ENCODE measurements at places on chromosomes 7 and 10.
A peak's percentile ranks its signal among the peaks of the same experiment; 100 is the strongest.

GRCh38 chr10:131280101-131280500 is 31.4 kb downstream of the TCERG1L start:
- no peak for DNase-seq

DNA sequence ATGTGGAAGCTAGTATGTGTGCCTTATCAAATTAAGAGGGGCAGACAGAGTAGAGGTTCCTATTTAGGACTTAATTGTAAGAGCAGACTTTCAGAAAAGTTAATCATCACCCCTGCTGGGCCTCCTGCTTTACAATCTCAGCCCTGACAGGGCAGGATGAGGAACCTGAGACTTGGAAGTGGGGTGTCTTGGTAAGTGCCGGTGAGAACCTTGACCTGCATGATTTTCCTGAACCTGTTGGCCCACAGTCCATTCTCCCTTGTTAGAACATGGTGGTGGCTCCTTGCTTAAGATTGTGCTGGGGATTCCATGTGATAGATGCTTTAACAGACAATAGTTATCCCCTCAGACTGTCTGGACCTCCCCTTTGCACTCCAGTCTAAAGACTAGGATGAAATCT is 141.7 kb upstream of the TMEM72 start:
- no peak for DNase-seq

- DNase-seq = no peak
These were observed 654.5 kb upstream of the CELF2 start for GRCh38 chr10:10363217-10363616.

DNA sequence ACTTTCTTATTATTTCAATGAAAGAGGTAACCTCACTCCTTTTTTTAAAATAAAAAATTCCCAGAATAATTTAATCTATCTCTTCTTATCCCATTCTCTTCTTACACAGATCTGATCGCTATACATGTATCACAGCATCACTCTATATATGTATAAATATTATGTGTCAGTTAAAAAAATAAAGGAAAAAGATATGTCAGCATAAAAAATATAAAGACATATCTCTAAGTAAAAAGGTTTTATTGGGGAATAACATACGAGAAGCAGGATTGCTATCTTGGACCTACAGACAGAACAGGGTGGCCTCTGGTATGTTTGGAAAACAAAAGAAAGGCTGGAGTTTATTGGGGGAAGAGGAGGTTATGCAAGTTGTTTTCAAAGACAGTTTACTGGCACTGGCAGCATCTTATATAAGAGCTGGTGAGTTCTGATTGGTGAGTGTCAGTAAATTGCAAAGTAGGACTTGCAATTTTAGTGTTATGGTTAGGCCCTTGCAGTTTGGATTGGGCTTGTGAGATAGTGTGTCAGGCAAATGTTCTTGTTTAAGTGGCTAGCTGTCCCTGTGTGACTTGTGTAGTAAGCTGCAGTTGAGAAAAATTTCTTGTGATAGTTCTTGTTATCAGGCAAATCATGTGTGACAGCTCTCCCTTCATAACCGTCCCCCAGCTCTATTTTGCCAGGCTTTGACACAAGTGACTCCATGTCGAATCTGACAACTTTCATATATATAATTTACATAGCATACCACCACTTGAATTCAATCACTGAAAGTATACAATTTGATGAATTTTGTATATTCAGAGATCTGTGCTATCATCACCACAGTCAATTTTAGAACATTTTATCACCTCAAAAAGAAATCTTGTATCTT is 118.2 kb downstream of the HBP1 start:
- no peak for DNase-seq

DNA sequence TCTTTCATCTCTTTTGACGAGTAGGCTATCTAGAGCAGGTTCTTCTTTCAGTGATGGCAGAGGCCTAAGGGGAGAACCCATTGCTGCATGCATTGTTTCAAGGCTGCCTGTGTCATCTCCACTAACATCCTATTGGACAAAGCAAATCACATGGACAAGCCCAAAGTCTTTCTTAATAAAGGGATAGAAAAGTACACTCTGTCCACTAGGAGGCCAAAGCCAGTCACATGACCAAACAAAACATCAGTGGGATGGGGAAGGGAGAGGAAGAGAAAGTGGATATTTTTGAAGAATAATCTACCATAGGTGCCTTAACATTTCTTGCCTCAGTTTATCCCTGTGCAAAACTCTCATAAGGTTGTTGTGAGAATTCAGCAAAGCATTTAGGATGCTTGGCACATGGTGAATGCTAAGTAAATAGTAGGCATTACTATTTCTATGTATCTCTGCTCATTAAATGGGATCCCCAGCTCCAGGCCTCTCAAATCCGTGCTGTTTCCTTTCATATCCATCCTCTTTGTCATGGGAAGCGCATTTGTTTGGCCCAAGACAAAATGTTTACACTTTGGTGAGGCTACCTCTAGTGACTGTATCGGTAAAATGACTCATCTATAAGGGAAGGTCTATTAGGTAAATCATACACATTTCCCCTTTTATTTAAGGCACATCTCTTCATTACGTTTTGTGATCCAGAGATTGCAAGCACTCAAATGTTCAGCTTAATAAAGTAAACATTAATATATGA is 16.7 kb upstream of the CADPS2 start:
- no peak for DNase-seq

- DNase-seq = no peak
These were observed 400.2 kb downstream of the PHTF2 start for GRCh38 chr7:78198756-78199155.

- no peak for DNase-seq
These were observed 150.3 kb upstream of the FRMD4A start for GRCh38 chr10:14481014-14481413.

DNA sequence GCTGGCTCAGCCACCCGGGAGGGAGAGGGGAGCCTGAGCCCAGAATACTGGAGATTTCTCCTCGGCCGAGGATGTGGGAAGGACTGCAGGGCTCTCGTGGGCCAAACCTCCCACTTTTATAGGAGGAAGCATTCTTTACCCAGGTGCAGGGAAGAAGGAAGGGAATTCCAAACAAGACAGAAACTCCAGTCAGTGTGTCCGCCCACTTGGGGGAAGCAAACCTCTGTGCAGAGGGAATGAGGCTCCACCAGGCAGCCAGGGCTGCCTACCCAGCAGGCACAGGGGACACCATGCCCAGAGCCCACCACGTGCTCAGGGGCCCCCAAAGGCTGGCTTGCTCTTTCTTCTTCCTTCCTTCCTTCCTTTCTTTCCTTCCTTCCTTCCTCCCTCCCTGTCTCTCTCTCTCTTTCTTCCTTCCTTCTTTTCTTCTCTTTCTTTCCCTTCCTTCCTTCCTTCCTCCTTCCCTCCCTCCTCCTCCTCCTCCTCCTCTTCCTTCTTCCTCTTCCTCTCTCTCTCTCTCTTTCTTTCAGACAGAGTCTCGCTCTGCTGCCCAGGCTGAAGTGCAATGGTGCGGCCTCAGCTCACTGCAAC is 15.4 kb upstream of the FZD9 start:
- DNase-seq = no peak

- peak; percentile 49 for DNase-seq
These were observed 40.4 kb upstream of the DLX5 start for GRCh38 chr7:97064972-97065587.

- no peak for DNase-seq
These were observed 15.6 kb downstream of the SUFU start for GRCh38 chr10:102519246-102519825.

- DNase-seq = no peak
These were observed 8.2 kb downstream of the MYO1G start for GRCh38 chr7:44970523-44971051.

DNA sequence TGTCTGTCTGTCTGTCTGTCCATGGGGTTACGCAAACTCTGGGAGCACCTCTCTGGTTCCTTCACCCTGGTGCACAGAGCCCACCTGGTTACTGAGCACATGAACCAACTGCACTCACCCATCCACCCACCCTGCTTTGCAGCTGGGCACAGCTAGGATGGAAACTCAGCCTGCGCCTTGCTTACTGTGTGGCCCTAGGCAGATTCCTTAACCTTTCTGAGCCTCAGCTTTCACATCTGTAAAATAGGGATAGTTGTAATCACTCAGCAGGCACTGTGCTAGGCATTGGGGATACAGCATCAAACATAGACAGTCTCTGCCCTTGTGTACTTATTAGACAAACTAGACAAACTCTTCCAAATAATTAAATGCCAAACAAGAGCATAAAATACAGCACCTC is 21.8 kb upstream of the INMT start:
- DNase-seq = no peak

DNA sequence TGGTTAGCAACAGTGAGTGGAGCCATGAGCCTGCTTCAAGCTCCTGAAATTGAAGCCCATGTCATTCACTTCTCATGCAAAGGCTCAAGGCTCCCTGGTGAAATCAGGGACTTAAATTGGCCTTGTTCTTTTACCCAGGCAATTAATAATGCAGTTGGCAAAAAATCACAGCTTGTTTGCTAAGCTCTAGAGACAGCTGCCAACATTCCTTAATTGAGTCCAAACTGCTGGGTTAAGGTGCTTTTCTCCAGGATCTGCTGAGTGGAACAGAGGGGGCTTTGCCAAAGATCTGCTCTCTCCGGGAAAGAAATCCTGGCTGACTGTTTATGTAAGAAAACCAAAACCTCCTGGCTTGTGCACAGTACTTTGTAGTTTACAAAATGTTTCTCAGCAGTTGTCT is 257.6 kb upstream of the GHITM start:
- no peak for DNase-seq

GRCh38 chr7:152511736-152512135 is 75.9 kb upstream of the KMT2C start:
- no peak for DNase-seq

Data from NCI-H1436 (cell line).